ENCODE measurements at places on chromosomes 7 and 10. TPM values are rescaled to one million over a fixed set of nuclear protein-coding genes. Genes with fewer than 3 reads are reported as not detected.

Gene MPLKIP
- total RNA-seq = 25.0 TPM

Gene OAT
- 36.6 TPM for total RNA-seq

Gene CLDN4
- total RNA-seq = 1.6 TPM

Gene OPN1SW
- not detected for total RNA-seq

Gene TMEM213
- not detected for total RNA-seq

Gene UPK3BL2
- total RNA-seq = 9.3 TPM

Gene SPAG6
- total RNA-seq = 0.46 TPM

Gene CPXM2
- 0.33 TPM for total RNA-seq

Gene RP9
- 25.4 TPM for total RNA-seq

Gene OPALIN
- total RNA-seq = not detected

Gene DAGLB
- 27.2 TPM for total RNA-seq

Gene FAM20C
- 3.1 TPM for total RNA-seq

Gene RHEB
- total RNA-seq = 94.2 TPM

Gene CUL1
- total RNA-seq = 54.5 TPM

GRCh38 chr10:44385696-44386441 is 972 bp upstream of the CXCL12 start:
- H3K27ac ChIP-seq = no peak overlapping the region
- H3K4me1 ChIP-seq = peaks cover 15% of the 10 kb centered on the region
- peak overlapping the region; percentile 89 for H3K4me3 ChIP-seq
- peaks cover 18% of the 10 kb centered on the region for H3K27me3 ChIP-seq

- H3K4me1 ChIP-seq = no peaks in the 10 kb centered on the region
- no peaks in the 10 kb centered on the region for H3K27me3 ChIP-seq
- no peak for DNase-seq
- H3K4me3 ChIP-seq = no peak overlapping the region
Observed at GRCh38 chr7:80721883-80722615, 83.6 kb downstream of the CD36 start.

DNA sequence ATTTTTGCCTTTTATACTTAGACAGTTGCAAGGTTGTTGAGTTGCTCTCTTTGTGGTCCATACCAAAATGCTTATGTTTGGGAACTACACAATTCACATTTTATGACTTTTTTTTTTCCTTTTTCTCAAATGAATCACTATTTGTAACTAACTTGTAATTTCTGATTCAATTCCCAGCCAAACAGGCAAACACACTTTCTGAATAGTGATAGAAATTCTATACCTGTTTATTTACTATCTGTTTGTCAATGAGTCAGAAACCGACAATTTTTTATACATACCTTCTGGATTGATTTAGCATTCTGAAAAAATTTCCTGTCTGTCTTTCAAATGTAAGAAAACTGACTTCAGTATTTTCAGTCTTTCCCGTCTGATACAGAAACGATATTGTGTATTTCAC is 69.1 kb downstream of the MBL2 start:
- DNase-seq = no peak
- no peak overlapping the region for H3K4me3 ChIP-seq
- no peak overlapping the region for H3K27ac ChIP-seq
- H3K36me3 ChIP-seq = no peaks in the 10 kb centered on the region
- no peaks in the 10 kb centered on the region for H3K27me3 ChIP-seq

DNA sequence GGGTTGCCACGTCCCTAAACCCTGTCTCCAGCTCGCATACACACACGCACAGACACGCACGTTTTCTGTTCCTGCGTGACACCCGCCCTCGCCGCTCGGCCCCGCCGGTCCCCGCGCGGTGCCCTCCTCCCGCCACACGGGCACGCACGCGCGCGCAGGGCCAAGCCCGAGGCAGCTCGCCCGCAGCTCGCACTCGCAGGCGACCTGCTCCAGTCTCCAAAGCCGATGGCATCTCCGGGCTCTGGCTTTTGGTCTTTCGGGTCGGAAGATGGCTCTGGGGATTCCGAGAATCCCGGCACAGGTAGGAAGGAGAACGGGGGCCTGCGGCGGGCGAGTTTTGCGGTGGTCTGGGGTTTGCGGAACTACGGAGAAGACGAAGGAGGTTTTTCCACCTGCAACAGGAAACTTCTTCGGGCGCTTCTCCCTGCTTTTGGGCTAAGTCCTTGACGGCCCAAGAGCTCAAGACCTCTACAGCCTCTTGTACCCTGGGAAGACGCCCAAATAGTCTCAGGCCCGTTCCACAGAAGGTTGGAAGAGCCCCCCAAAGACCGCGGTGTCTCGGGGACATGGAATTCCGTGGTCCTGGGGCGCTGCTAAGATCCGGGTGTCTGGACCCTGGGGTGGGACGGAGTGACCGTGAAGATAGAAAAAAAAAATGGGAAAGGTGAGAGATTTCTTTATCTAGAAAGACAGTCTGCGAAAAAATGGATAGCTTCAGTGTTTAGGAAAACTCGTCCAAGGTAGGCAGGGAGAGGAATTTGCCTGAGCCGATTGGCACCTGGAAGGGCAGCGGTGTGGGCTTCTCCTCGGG is at the start of gene GAD2:
TSS of gene GAD2 (plus strand) at position 190 of the 811 bp plus-strand sequence. CDS start at position 226, 36 bp downstream.
- no peak for DNase-seq
- peaks cover 48% of the 10 kb centered on the region for H3K4me1 ChIP-seq
- peaks cover 4% of the 10 kb centered on the region for H3K36me3 ChIP-seq
- H3K4me3 ChIP-seq = peak within 1 kb of the TSS; percentile 87

DNA sequence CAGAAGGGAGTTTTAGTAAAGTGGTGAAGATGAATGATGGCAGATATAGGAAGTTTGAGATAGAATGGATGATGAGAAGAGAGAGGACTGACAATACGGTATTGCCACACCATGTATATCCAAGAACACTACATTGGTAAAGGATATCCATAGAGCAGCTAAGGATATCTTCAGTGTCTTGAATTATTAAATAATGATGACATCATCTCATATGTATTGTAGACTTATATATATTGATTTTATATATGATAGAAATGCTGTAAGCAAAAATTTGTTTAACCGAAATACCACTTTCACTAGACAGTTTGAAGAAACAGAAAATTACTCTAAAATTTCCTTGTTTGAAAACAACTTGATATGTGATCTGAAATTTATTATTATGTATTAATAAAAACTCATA is 89.0 kb downstream of the SEPTIN7 start:
- peaks cover 26% of the 10 kb centered on the region for H3K36me3 ChIP-seq
- no peaks in the 10 kb centered on the region for H3K4me1 ChIP-seq
- DNase-seq = no peak
- no peak overlapping the region for H3K4me3 ChIP-seq
- H3K27me3 ChIP-seq = no peaks in the 10 kb centered on the region

DNA sequence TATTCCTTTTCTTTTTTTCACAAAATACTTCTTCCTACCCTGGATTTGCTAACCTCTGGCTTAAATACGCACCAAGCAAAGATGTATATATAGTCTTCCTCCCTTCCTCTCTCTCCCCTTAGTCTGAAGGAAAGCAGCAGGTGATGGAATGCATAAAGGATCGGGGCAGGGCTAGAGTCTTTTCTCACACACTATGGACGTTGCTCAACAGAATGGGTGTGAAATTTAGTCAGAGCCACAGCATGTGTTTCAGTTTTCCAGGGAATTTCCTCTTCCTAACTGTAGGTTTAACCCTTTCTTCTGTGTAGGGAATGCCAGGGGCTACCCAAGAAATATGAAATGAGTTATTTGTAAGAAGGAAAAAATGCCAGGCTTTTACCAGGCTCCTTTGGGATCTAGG is 71.4 kb upstream of the NFKB2 start:
- DNase-seq = no peak
- peaks cover 4% of the 10 kb centered on the region for H3K4me1 ChIP-seq
- peaks cover 3% of the 10 kb centered on the region for H3K36me3 ChIP-seq
- H3K4me3 ChIP-seq = no peak overlapping the region
- no peak overlapping the region for H3K27ac ChIP-seq

- H3K4me3 ChIP-seq = peak overlapping the region; percentile 98
- peak; percentile 25 for DNase-seq
- peaks cover 10% of the 10 kb centered on the region for H3K27me3 ChIP-seq
- H3K27ac ChIP-seq = peak overlapping the region; percentile 77
Observed at GRCh38 chr7:92246360-92247101, 757 bp downstream of the ANKIB1 start.

- H3K36me3 ChIP-seq = no peaks in the 10 kb centered on the region
- H3K4me1 ChIP-seq = no peaks in the 10 kb centered on the region
- no peak for DNase-seq
- no peaks in the 10 kb centered on the region for H3K27me3 ChIP-seq
- H3K4me3 ChIP-seq = no peak overlapping the region
Observed at GRCh38 chr10:9957351-9957750, 1060.3 kb upstream of the CELF2 start.

- DNase-seq = no peak
- peaks cover 51% of the 10 kb centered on the region for H3K4me1 ChIP-seq
- H3K4me3 ChIP-seq = no peak overlapping the region
- peaks cover 6% of the 10 kb centered on the region for H3K27me3 ChIP-seq
- H3K27ac ChIP-seq = peak overlapping the region; percentile 96
Observed at GRCh38 chr10:63711867-63712716, 190.9 kb downstream of the REEP3 start.

GRCh38 chr10:14671386-14671831 is 103.3 kb downstream of the FAM107B start:
- DNase-seq = no peak
- H3K27me3 ChIP-seq = no peaks in the 10 kb centered on the region
- no peaks in the 10 kb centered on the region for H3K36me3 ChIP-seq
- H3K27ac ChIP-seq = no peak overlapping the region
- H3K4me1 ChIP-seq = peaks cover 23% of the 10 kb centered on the region

- peaks cover 15% of the 10 kb centered on the region for H3K4me1 ChIP-seq
- H3K27ac ChIP-seq = no peak overlapping the region
Observed at GRCh38 chr7:117071551-117071950, 118.2 kb downstream of the ST7 start.

DNA sequence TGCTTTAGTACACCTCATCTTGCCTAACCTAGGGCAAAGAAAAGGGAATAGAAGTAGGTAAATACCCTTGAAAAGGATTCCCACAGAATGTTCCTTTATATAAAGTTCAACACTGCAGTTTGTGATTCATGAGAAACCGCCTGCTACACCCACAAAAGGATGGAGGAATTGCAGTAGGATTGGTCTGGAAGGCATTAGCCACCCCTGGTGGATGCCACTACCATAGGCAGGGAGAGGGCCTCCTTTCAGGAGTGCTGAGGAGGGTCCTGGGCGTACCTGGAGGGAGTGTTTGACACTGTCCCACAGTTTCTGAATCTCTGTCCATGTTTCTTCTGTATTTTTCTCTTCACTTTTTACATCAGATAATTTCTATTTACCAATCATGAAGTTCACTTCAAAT is 221.8 kb upstream of the TMEM72 start:
- H3K27me3 ChIP-seq = peaks cover 4% of the 10 kb centered on the region
- DNase-seq = no peak
- H3K27ac ChIP-seq = no peak overlapping the region
- H3K4me3 ChIP-seq = no peak overlapping the region

- peaks cover 44% of the 10 kb centered on the region for H3K4me1 ChIP-seq
- no peak for DNase-seq
- H3K27ac ChIP-seq = peak overlapping the region; percentile 70
- H3K4me3 ChIP-seq = no peak overlapping the region
Observed at GRCh38 chr10:88243202-88243744, 339.8 kb downstream of the RNLS start.

DNA sequence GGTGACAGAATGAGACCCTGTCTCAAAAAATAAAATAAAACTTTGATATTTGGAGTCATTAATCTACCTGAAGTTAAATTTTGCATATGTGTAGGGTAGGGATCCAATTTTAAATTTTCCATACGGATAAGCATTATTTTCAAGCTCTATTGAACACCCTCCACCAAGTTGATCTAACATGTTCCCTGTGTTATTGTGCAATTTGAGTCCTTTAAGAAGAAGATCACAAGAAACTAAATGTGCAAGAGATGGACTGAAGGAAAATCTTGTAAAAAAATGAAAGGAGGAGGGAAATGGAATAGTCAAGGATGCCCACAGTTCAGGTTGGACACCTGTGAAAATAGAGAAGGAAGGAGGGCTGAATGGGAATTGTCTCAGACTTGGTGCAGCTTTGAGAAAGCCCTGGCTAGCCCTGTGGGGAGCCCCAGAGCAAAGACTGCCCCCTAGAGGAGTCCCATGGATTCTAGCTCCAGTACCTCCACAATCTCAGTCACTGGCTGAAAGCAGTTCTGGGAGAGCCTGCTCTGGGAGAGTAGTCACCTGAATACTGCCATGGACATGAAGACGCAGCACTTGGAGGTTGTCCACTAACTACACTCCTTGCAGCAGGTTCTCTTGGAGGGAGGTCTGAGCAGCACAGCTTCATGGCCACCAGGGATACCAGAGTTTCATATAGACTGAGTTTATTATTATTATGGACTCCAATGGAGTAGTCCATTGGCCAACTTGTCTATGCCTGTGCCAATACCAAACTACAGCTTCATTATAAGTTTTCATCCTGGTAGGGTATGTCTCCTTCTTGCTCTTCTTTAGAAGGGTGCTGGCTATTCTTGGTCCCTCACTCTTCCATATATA is 5.7 kb upstream of the TIAL1 start:
- no peaks in the 10 kb centered on the region for H3K27me3 ChIP-seq
- H3K27ac ChIP-seq = no peak overlapping the region
- H3K36me3 ChIP-seq = peaks cover 5% of the 10 kb centered on the region
- H3K4me1 ChIP-seq = peaks cover 4% of the 10 kb centered on the region
- DNase-seq = peak; percentile 65

DNA sequence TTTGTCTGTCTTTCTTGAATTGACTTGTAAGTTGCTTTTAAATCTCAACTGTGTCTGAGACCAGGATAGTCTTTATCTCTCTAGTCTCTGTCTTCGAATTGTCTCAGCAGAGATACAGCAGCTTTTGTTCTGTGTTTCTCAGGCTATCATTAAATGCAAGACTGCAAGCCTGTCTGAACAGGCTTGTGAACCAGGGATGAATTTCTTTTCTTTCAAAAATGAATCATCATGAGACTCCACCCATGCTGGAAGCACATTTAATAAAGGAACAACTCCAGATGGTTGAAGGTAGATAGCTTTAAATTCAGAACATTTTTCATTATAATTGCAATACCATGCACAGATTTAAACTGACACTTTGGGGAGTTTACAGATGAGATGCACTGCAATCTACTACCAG is 155.9 kb downstream of the SEC23IP start:
- no peak overlapping the region for H3K4me3 ChIP-seq
- H3K4me1 ChIP-seq = peaks cover 7% of the 10 kb centered on the region
- H3K36me3 ChIP-seq = no peaks in the 10 kb centered on the region
- DNase-seq = no peak
- no peaks in the 10 kb centered on the region for H3K27me3 ChIP-seq

DNA sequence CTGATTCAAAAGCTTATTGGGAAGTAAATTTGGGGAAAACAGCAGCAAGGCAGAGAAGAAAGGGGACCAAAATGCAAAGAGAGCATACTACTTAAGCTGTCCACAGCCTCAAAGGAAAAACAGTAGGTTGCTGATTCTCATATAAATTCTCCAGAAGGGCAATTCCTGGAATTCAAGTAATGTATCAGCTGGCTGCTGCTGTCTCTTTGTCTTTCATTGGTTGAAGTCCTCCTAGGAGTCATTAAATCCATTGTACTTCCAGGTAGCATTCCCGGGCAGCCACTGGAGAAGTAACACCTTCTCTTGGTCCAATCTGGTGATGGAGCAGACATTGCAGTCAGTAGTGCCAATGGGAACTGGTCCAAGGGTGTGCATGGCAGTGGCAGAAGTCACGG is 22.7 kb downstream of the BET1 start:
- DNase-seq = no peak
- no peaks in the 10 kb centered on the region for H3K4me1 ChIP-seq
- H3K27ac ChIP-seq = no peak overlapping the region
- no peaks in the 10 kb centered on the region for H3K36me3 ChIP-seq
- no peak overlapping the region for H3K4me3 ChIP-seq

All from endothelial cell (in vitro differentiated cells).